Activated CD4-positive, alpha-beta T cell treated with anti-CD3 and anti-CD28 coated beads, Interleukin-2, amount 50 U/mL, for 24 hours (primary cell): ENCODE measurements at places on chromosomes 3 and 15.

DNA sequence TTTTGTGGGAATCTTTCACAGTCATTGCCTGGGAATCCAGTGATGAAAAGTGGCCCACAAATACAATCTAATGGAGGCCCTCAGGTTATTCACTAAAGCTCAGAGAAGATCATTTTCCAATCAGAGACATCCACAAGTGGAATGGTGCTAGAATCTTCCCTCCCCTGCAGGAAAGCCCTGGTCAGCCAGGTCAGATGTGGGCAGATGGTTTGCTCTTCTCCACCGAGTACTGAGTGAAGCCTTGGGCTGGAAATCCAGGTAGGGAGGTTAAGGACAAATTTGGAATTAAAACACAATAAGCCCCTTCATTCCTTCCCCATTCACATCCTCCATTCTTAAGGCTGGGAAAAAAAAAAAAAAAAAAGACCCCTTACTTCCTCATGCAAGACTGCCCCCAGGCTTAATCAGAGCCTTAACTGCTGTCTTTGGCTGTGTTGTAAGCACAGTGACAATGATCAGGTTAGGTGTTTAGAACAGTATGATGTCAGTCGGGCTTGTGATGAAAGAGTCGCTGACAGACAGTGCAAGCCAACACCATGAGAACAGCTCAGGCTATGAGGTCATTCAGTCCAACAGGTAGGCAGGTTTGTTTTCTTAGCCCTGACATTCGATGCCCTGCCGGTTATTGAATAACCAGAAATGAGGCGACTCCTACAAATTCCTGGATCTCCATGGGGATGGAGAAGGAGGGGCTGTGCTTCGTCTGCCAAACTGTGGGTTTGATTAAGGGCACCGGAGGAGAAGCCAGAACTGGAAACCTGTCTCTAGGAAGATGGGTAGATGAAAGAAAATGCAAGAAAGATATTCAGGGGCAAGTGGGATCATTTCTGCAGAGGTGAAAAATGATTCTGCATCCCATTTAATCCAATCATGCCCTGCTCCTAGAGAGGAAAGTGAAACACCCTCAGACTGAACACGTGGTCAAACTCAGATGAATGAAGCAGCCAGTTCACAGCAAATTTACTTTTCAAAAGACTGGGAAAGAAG, 23.5 kb upstream of the HES1 start:
- no peak for DNase-seq

DNA sequence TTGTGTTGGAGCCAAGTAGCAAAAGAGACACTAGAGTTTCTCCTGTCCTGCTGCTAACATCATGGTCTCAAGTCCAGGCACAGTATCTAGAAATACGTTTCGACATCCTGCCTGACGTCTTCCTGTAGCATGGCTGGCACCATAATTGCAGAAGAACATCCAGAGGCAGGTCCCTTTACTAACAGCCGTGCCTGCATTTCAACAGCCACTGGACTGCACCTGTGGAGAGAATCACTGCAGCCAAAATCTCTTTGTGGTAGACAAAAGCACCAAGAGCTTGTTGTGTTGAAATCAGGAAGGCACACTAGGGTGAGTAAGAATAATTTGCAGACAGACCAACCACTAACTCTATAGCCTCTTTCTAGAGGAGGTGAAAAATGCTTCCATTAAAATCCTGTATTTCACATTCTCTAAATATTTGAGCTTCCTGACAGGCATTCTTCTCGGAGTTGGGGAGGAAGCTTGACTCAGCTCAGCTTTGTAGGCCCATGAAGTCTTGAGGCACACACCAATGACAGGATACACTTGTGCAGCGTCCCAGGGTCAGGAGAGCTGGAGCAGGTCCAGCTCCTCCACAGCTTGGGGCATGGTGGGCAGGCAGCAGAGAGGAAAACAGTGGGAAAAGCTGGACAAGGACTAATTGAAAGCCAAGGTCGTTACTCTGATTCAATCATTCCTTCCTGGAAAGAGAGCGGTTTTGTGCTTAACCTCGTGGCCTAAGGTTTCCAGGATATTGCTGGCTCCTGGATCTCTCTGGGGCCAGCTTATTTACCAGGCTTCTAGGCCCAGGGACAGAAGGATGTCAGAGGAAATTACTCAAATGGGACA, 244.9 kb downstream of the FAM43A start:
- no peak for DNase-seq

GRCh38 chr15:84400820-84401219, 165.2 kb downstream of the GOLGA6L4 start:
- no peak for DNase-seq

- no peak for DNase-seq
Observed at GRCh38 chr3:110731148-110731547, 340.5 kb upstream of the NECTIN3 start.

DNA sequence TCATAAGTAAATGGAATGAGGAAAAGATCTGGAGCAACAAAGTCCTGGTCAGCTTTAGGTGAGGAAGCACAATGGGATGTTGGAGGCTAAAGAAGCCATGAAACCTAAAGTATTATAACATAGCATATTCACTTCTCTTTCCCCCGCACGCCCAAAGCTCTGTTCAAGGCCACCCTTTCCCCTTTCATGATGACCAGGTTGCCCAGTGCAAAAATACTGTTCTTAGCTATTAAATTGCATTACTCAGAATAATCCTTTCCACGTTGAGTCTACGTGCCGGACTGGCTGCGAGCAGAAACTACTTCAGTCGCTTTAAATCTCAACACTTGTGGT, 589 bp upstream of the MAPKBP1 start:
- no peak for DNase-seq

GRCh38 chr3:24361623-24362022, 133.0 kb downstream of the THRB start:
- no peak for DNase-seq

DNA sequence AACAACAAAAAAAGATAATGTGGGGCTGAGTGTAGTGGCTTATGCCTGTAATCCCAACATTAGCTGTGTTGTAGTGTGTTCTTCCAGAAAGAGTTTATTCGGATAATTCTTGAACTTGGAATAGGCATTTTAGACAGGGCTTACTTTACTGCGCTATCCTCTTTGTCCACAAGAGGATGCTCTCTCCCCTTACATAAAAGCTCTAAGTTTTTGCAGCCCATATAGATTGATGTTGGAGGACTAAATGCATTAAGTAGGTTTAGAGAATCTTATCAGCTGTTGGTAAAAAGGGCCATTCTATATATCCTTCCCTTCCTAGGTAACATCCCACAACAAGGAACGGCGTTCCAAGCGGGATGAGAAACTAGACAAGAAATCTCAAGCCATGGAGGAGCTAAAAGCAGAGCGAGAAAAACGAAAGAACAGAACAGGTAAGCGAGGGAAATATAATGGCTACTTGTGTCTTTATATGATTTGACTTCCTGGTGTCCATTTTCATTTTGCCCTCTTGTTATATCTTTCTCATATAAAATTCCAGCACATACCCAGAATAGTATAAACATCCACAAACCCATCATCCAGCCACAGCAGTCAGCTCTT, 27.8 kb upstream of the ITPKA start:
- DNase-seq: no peak

- DNase-seq: no peak
Observed at GRCh38 chr3:5456199-5456598, 268.7 kb downstream of the EDEM1 start.

DNA sequence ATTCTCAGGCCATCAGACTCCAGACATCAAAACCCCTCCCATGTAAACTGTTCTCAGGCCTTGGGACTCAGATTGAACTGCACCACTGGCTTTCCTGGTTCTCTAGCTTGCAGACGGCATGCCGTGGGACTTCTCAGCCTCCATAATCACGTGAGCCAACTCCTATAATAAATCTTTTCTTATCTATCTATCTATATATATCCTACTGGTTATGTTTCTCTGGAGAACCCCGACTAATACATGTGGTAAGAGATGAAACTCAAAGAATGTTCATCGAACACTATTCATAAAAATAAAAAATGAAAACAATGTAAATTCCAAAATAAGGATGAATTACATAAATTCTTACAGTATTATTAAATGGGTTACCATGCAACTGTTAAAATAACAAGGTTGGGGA, 84.5 kb upstream of the NTRK3 start:
- no peak for DNase-seq

- no peak for DNase-seq
Observed at GRCh38 chr3:46642971-46643370, 30.6 kb downstream of the FAM240A start.

DNA sequence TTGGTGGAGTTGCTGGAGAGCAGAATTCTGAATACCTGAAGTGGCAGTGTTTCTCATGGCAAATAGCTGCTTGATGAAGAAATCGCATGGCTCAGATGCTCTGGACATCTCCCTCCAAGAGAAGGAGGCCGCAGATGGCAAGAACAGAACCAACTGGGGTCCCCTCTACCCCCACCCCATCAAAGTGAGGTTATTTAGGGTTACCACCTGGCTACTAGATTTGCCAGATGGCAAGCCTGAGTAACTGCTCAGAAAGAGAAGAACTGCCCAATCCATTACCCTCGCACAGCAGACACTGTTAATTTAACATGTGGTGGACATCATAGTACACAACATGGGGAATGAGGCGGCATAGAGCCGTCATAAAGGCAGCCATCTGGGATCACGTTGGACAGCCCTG, 30.5 kb upstream of the LIPC start:
- no peak for DNase-seq

GRCh38 chr3:4743371-4743770, 235.9 kb upstream of the BHLHE40 start:
- DNase-seq: no peak

DNA sequence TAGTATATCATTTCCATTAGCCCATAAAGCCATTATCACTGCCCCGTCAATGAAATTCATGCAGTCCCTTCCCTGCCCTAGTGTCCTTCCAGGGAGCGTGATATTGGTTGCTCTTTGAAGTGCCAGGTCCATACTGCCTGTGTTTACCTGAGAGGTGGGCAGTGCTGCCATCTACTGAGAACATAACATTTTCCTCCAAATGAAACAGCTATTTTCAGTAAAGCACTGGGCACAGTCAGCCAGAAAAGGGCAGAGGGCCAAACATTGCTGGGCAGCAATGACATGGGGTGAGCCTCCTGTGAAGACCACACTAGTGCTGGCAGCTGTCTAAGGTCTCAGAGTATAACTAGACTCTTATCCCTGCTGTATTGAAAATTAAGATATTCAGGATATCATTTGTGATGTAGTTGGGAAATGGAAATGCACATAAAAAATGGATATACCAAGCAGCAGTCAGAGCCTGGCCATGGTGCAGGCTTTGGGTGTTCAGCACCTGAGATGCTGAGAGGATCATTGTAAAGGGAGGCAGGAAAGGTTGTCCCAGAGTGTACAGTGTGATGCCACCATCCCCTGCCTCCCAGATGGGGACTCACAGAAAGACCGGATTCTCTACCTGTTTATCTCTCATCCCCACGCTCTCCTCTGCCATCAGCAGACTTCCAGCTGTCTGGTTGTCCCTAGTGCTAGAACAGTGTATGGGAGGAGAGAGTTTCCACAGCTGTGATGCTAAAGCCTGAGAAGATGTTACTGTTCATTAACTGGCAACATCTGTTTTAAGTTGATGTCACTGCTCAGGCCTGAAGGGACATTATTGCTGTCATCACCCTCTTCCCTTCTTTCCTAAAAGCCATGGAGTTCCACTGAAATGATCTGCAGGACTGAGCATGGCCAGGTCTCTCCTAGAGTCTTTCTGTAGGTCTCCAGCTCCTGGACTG, 108.8 kb downstream of the ARNT2 start:
- no peak for DNase-seq

DNA sequence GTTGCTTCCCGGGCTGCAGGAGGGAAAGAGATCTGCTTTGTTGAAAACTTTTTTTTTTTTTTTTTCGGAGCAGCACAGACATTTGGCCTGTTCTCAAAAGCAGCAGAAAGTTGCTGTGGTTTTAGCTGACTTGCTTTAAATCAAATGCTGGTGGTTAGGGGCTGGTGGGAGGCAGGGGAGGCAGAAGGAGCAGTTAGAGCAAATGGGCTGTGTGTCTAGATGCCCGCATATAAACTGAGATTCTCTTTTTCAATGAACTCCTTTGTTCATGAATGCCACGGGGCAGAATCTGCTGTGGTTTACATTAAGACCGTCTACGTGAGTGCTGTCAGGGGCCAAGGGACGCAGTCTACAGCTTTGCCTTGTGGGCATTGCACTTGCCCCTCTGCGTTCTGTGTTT, 95.9 kb downstream of the FLNB start:
- DNase-seq: no peak

GRCh38 chr15:69320977-69321554, 22.4 kb downstream of the PAQR5 start:
- DNase-seq: no peak

- DNase-seq: no peak
Observed at GRCh38 chr3:156675830-156676767, 1.7 kb downstream of the TIPARP start.

DNA sequence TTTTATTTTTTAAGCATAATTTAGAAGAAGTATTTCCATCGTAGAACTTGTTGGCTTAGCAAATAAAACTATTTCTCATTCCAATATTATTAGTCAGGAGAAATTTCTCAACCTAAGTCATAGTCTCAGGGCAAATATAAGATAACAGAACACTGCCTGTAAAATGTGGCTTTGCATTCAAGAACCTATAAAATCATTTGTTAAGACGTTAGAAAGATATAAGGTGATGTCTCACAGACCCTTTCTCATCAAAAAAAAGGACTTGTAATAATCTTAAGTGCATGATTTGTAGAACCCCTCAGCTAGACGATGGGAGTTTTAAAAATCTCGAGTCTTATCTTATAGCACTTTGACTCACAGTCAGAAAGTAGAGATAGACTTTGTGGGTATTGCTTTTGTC, 314.7 kb upstream of the CFAP20DC start:
- no peak for DNase-seq

DNA sequence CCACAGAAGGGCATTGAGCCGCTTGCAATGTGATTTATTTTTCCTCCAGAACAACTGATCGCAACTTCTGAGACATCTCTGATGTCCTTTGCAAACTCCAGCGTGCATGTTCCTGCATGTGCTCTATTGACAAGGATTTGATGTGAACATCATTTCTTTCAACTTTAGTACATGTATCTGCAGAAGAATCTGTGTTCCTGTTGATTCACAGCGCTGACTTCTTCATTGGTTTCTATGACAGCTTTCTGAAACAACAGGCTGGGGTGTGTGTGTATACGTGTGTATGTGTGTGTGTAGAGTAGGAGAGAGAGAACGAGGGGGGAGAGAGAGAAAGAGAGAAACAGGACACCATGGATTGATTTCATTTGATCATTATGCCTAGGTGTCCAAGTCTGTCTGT, 56.7 kb upstream of the CMTM8 start:
- no peak for DNase-seq

- DNase-seq: no peak
Observed at GRCh38 chr3:70556056-70556455, 243.6 kb upstream of the MDFIC2 start.

DNA sequence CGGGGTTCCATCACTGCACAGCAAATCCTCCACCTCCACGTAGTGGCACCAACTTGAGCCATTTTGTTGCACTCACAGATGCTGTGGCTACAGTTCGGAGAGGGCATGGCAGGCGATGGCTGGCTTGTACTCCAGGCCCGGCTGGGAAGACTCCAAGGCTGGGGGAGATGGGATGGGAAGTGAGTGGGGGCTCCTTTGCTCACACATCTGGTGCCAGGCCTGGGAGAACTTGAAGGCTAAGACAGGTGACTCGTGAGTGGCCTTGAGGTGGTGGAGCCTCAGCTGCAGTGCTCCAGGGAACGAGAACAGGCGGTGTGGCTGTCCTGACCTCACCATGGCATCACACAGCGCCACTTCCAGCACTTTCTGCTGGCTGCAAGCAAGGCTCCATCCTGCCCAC, 87.9 kb downstream of the PLXNA1 start:
- DNase-seq: no peak
